ENCODE measurements at places on chromosomes 16 and 17.

DNA sequence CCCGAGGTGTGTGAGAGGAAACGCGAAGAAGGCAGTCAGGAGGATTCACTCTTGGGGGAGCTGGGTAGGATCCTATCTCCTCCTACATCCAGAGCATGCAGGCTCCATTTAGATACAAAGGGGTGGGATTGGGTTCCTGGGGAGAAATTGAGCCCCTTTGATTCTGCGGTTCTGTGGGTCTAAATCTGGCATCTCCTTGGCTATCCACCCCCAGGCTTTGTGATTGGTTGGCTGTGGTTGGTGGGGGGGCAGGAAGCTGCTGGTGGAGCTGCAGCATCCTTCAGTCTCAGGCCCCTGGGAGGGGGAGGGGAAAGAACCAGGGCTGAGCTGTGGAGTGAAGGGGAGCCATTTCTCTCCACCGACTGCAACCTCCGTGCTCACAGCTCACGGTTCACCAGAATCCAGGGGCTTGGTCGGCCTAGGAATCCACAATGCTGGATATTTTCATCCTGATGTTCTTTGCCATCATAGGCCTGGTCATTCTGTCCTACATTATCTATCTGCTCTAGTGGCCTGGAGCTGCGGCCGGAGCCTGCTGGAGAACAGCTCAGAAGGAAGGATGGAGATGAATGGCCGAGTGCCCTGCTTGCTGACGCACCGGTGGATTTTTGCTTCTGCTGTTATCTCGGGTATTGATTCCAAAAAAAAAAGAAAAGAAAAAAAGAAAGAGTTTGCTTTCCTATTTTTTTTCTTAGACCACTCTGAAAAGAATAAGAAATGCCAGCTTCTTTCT, at the start of gene LASP1NB:
Gene LASP1NB (plus strand): TSS at position 352 of the 733 bp plus-strand sequence.
- peaks cover 35% of the 10 kb centered on the region for H3K4me1 ChIP-seq
- peak within 1 kb of the TSS; percentile 55 for H3K4me3 ChIP-seq
- DNase-seq = peak; percentile 71
- peak within 1 kb of the TSS; percentile 63 for H3K27ac ChIP-seq
- 0 out of 2 replicates have a peak, but pooled peaks cover under 1% of the 10 kb centered on the region for H3K36me3 ChIP-seq
- H3K27me3 ChIP-seq = no peaks in the 10 kb centered on the region

DNA sequence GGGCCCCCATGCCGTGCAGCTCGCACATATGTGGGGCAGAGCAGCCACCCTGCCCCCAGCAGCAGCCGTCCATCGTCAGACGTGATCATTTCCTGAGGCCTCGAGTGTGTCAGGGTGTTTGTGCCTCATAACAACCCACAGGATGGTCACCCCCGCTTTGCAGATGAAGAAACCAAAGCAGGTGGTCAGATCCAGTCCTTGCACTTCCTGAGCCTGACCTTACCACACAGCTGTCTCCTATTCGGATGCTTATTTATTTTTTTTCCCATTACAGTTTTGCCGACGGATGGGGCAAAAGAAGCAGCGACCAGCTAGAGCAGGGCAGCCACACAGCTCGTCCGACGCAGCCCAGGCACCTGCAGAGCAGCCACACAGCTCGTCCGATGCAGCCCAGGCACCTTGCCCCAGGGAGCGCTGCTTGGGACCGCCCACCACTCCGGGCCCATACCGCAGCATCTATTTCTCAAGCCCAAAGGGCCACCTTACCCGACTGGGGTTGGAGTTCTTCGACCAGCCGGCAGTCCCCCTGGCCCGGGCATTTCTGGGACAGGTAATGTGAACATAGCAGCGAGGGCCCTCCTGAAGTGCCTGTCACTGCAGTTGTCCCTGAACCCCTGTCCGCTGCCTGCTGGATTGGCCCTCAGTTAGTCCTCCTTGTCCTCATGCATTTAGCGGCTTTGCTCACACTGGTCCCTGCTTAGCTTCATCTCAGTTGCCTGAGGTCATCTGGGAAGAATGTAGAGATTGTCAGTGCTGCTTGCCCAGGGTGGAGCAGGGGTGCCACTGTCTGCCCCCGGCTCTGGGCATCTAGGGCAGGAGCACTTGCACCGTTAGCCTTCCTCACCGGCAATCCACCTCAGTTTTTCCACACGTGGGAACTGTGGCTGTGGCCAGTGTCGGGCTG, 1.4 kb downstream of the MPG start:
- no peak for DNase-seq
- H3K27ac ChIP-seq = no peak overlapping the region
- peaks cover 45% of the 10 kb centered on the region for H3K4me1 ChIP-seq
- peaks cover 6% of the 10 kb centered on the region for H3K36me3 ChIP-seq
- peak overlapping the region; percentile 82 for H3K4me3 ChIP-seq

- no peaks in the 10 kb centered on the region for H3K4me1 ChIP-seq
- H3K27ac ChIP-seq = no peak overlapping the region
- peaks cover 18% of the 10 kb centered on the region for H3K27me3 ChIP-seq
- H3K4me3 ChIP-seq = no peak overlapping the region
Observed at GRCh38 chr17:34313164-34313563, 6.1 kb upstream of the CCL8 start.

- H3K4me3 ChIP-seq = peak overlapping the region; percentile 56
- peaks cover 31% of the 10 kb centered on the region for H3K4me1 ChIP-seq
- H3K36me3 ChIP-seq = peaks cover 15% of the 10 kb centered on the region
- no peak for DNase-seq
- peaks cover 6% of the 10 kb centered on the region for H3K27me3 ChIP-seq
- peak overlapping the region; percentile 42 for H3K27ac ChIP-seq
Observed at GRCh38 chr16:66605979-66606751, 1.7 kb downstream of the CMTM3 start.

- no peak for DNase-seq
- peaks cover 4% of the 10 kb centered on the region for H3K4me1 ChIP-seq
- H3K4me3 ChIP-seq = no peak overlapping the region
- H3K27me3 ChIP-seq = no peaks in the 10 kb centered on the region
- no peaks in the 10 kb centered on the region for H3K36me3 ChIP-seq
Observed at GRCh38 chr17:69723741-69724140, 309.2 kb downstream of the MAP2K6 start.

DNA sequence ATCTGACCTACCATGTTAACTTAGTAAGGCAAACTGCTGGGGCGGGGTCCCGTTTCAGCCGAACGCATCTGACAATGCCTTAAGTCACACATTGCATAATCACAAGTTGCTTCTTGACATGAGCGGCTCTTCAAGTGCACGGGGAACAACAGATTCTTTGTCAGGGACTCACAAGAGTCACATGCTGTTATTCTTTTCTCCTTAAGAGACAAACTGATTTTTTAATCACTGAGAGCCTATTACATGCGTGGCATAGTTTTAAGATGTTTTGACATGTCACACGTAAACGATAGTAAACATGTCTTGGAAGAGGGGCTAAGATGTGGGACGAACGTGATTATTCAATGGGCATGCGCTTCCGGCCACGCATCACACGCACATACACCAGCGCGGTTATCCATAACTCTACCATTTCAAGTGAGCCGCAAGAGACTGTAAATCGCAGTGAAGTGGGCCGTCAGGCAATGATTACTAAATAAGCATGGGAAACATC, 63.4 kb downstream of the ADCY9 start:
- peaks cover 18% of the 10 kb centered on the region for H3K4me1 ChIP-seq
- H3K36me3 ChIP-seq = no peaks in the 10 kb centered on the region
- H3K4me3 ChIP-seq = no peak overlapping the region
- peak overlapping the region; percentile 21 for H3K27ac ChIP-seq

DNA sequence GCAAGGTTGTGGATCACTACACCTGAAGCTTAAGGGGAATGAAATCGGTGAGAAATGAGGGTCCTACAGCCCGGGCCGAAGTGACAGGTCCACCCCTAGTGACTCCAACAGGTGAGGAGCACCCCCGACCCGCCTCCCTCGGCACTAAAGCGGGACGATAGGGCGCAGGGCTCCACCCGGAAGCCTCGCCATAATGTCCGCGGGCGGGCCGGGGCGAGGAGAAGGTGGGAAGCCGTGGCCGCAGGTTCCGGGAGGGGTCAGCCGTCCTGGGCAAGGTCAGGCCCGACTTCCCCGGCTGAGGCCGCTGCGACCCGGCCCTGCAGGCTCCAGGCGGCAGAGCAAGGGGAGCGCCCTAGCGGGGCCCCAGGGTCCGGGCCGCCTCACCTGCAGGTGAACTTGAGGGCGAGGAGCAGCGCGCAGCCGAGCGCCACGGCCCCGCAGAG, 543 bp downstream of the TXNDC11 start:
- H3K27ac ChIP-seq = peak overlapping the region; percentile 93
- H3K27me3 ChIP-seq = no peaks in the 10 kb centered on the region
- peak overlapping the region; percentile 93 for H3K4me3 ChIP-seq
- no peaks in the 10 kb centered on the region for H3K36me3 ChIP-seq
- H3K4me1 ChIP-seq = peaks cover 21% of the 10 kb centered on the region

DNA sequence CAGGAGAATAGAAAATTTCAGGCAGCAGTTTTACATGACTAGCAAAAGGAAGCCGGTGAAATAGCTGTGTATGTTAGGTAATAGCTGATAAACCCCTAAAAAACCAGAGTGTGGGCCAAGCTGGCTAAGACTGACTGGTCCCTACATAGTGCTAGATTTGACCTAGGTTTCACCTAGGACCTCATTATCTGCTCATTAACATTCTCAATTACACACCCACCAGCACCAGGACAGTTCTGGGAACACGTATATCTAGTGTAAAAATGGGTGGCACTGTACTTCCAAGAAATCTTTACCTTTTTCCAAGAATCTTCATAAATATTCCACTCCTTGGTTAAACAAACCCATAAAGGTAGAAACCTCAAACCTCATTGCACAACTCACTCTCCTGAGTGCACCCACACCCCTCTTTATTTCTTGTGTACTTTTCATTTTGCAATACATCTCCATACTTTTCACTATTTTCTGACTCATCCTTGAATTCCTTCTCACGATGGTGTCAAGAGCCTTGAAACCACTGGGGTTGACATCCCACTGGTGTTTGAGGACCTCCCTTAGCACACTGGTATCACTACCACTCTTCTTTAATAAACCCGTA, 262.7 kb upstream of the KCNJ16 start:
- no peaks in the 10 kb centered on the region for H3K36me3 ChIP-seq
- no peak overlapping the region for H3K4me3 ChIP-seq
- no peak overlapping the region for H3K27ac ChIP-seq

DNA sequence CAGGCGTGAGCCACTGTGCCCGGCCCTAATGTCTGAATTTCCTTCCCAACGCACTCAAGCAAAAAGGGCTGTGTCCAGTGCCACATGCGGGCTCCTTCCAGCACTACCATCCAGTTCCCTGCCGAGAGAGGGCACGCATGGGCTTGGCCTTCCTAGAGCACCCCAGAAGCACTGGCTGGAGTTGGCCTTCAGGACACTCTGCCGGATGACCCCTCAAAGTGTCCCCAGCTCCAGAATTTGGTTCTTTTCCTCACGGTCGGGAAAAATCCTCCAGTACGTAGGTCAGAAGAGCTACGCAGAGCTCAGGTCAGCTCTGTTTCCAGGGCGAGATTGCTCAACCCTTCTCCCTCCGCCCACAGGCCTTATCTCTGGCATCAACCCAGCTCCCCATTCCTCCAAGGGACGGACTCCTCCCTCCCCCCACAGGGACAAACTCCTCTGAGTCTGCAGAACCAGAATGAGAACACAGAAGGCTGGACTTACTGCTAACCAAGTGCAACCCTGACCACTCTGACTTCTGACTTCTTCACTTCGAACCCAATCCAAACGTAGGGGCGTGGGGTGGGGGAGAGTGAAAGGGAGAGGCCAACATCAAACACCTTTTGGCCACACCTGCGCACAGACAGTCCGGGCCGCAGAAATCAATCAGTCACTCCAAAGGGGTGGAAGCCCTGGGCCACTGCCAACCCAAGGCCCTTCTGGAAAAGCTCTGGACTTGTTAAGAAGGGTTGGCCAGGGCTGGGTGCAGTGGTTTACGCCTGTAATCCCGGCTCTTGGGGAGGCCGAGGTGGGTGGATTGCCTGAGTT, 3.6 kb downstream of the CDC42EP4 start:
- H3K4me1 ChIP-seq = peaks cover 39% of the 10 kb centered on the region
- H3K36me3 ChIP-seq = peaks cover 3% of the 10 kb centered on the region
- no peak overlapping the region for H3K27ac ChIP-seq
- H3K4me3 ChIP-seq = no peak overlapping the region
- H3K27me3 ChIP-seq = peaks cover 4% of the 10 kb centered on the region
